ENCODE measurements at places on chromosomes 12 and 14.

- DNase-seq: no peak
Measured at GRCh38 chr14:53153702-53154112, 584 bp upstream of the DDHD1 start.

DNA sequence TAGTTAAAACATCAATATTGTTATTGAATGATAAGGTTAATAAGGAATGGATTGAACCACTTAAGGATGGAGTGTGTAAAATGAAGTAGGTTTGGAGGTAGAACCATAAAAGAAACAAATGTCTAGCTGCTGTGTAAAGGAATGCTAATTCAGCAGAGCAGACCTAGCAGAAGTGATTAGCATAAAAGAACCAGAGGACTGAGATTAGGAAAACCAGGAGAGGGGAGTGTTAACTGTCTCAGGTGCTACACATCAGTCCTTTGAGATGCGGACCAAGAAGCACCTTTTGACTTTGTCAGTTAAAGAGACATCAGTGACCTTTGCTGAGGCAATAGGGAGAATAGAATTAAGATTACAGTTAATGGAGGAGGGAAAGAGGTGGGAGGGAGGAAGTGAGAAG lies 84.5 kb downstream of the PLEKHA5 start:
- DNase-seq: no peak

- no peak for DNase-seq
Measured at GRCh38 chr12:103928682-103929045, 1.5 kb upstream of the HSP90B1 start.

GRCh38 chr14:63432228-63432627 lies 110.9 kb downstream of the PPP2R5E start:
- DNase-seq: no peak

GRCh38 chr12:108352591-108352990 lies 13.5 kb upstream of the CMKLR1 start:
- DNase-seq: no peak

DNA sequence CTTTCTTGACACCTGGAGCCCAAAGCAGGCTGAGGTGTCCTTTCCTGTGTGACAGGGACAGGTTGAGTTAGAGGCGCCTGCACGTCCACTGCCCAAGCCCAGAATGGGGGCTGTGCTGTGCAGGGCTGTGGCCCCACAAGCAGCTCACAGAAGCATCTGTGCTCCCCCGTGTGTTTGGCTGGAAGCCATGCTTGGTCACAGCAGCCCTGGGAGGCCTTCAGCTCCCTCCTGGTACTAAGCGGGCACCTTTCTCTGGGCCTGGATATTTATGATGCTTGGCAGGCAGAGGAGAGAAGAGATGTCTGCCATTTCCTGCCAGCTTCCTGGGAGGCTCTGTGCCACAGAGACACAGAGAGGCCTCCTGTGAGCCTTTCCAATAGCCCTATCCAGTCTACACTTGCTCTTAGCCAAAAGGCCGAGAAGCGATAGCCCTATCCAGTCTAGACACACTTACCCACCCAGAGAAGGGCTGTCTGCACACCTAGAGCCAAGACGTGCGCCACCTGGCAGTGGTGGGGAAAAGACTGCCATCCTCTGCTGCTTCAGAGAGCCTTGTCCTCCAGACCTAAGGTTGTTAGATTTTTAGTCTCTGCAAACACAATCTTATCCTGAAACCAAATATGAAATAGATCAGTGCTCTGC lies 117.4 kb downstream of the GCH1 start:
- no peak for DNase-seq

GRCh38 chr14:77641534-77642341 lies 25.3 kb upstream of the SPTLC2 start:
- DNase-seq: no peak

GRCh38 chr14:77025744-77026165 lies 2.8 kb downstream of the IRF2BPL start:
- no peak for DNase-seq

GRCh38 chr14:49089107-49089506 lies 497.1 kb downstream of the RPS29 start:
- no peak for DNase-seq

DNA sequence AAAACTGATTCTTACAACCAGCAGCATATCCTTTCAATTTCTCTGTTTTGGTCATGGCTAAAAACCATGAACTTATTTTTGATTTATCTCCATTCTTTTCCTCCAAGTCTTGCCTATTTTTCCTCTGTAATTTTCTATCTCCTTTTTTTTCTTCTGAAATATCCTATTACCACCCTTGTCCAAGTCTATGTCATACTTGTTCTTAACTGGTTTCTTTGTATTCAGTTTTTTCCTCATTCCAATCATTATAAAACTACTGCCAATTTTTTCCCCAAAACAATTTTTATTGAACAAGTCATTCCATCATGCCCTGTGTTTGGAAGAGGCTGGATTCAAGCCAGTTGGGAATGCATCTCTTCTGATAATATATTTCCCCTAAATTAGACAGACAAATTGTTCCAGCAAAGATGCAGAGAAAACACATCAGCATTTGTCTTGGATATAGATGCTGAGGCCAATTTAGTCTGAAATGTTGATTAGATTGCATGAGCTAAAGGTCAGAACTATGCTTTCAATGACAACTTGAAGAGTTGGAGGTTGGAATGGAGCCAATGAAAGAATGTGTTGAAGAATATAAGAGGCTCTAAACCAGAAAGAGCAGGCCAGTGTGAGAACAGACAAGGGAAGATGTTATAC lies 30.7 kb downstream of the OTOGL start:
- no peak for DNase-seq

- no peak for DNase-seq
Measured at GRCh38 chr14:94386085-94387031, 2.0 kb downstream of the SERPINA1 start.

DNA sequence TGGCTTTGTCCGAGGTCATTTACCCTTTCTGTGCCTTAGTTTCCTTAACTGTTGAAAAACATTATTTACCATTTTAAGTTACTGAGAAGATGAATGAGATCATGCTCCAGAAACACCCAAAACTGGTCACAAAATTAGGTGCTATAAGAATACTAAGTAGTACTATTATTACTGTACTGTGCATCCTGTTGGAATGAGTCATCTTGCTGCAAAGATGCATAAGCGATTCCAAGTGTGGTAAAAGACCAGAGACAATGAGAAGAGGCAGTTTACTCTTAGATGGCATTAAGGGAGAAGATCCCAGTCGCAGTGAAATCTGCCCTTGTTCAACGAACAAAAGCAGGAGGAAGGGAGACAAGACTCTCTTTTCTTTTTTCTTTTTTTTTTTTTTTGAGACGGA lies 4.2 kb upstream of the PLEKHA5 start:
- DNase-seq: no peak

GRCh38 chr14:99118046-99118721 lies 153.8 kb downstream of the BCL11B start:
- no peak for DNase-seq

- DNase-seq: peak; percentile 79
Measured at GRCh38 chr14:70685474-70686197, 43.9 kb downstream of the TTC9 start.

GRCh38 chr12:21992823-21993222 lies 51.6 kb upstream of the ABCC9 start:
- no peak for DNase-seq

GRCh38 chr12:66915306-66915904 lies 236.5 kb upstream of the GRIP1 start:
- DNase-seq: peak; percentile 6

DNA sequence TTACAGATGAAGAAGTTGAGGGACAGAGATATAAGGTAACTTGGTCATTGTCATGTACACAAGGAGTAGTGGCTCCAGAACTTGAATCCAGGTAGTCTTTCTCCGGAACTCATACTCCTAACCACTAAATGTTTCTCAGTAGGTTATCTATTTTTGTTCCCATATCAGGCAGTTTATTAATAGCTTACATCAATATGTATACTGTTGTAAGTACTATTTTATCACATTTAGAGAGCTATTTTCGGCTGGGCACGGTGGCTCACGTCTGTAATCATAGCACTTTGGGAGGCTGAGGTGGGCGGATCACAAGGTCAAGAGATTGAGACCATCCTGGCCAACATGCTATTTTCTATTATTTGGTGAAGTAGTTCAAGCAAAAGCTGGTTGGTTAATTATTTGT lies 415.6 kb upstream of the FBXO33 start:
- no peak for DNase-seq

DNA sequence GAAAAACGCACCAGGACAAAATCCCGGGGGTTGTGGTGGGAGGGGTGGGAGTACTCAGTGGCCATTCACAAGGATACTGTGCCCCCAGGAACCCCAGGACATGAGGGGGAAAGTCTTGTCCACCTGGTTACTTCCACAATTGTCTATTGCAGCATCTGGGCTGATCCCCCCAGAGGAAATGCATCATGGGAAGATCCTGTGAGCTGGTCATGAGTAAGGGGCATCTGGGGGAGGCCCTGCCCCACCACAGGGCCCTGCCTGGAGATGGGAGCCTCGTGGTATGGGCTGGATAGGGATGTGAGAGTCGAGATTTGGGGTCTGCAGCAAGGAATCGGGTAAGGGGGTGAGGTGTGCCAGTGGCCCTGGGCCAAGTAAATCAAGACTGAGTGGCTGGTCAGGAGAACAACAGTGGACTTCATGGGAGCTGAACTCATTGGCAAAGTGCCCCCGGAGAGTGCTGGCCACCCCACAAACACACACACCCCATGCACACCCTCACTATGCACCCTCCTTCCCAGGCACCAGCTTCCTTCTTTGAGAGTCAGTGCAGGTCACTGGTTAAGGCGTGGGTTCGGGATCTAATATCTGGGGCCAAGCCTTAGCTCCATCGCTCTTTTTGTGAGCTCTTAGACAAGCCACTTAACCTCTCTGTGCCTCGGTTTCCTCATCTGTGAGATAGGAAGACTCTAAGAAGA lies 3.0 kb upstream of the SERPINA1 start:
- no peak for DNase-seq

GRCh38 chr12:79016181-79016580 lies 151.6 kb downstream of the SYT1 start:
- DNase-seq: no peak

DNA sequence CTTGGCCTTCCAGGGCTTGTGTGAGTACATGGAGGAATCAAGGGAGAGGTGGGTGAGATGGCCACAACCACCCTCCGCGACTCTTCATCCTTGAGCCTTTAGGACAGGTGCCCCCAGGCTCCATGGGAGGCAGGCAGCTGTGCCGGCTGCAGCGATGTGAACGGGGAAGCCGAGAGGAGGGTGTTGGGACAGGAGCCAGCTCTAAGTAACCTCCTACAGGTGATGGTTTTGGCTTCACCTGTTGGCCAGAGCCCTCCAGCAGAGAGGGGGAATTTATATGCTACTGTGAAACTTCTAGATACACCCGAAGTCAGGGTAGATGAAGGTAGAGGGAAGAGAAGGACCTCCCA lies 132.2 kb upstream of the HIF1A start:
- no peak for DNase-seq

- no peak for DNase-seq
Measured at GRCh38 chr12:55698241-55698955, 9.3 kb downstream of the ITGA7 start.

- no peak for DNase-seq
Measured at GRCh38 chr12:102061096-102061559, 663 bp downstream of the WASHC3 start.

- DNase-seq: no peak
Measured at GRCh38 chr14:34347683-34348082, 114.4 kb downstream of the SPTSSA start.

DNA sequence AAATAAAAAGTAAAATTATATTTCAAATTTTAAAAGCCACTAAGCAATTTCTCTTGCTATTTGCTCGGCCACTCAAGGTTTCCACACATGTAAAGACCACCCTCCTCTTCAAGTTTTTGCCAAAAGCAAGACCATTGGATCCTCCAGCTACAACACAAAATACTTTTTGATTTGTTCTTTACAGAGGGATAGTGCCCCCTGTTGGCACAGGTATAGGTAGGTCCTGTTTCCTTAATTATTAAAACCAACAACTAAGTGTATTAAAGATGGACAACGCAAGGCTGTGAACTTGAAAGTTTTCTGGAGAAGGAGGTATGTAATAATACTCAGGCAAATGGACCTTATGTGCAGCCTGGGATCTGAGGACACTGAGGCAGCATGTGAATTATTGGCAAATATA lies 23.8 kb downstream of the ATP6V1D start:
- peak; percentile 20 for DNase-seq

GRCh38 chr12:124150168-124150567 lies 144.7 kb upstream of the RFLNA start:
- DNase-seq: peak; percentile 58

DNA sequence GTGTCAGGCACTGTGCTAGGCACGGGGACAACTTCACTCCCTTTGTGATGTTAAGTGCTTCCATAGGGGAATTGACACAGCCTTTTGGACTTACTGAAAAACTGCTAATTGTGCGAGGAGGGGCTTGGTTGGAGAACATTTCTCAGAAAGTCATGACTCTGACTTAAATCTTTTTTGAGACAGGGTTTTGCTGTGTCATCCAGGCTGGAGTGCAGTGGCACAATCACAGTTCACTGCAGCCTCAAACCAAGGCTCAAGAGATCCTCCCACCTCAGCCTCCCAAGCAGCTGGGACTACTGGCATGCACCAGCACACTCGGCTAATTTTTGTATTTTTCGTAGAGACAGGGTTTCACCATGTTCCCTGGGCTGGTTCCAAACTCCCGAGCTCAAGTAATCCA lies 10.2 kb upstream of the LTBP2 start:
- no peak for DNase-seq

DNA sequence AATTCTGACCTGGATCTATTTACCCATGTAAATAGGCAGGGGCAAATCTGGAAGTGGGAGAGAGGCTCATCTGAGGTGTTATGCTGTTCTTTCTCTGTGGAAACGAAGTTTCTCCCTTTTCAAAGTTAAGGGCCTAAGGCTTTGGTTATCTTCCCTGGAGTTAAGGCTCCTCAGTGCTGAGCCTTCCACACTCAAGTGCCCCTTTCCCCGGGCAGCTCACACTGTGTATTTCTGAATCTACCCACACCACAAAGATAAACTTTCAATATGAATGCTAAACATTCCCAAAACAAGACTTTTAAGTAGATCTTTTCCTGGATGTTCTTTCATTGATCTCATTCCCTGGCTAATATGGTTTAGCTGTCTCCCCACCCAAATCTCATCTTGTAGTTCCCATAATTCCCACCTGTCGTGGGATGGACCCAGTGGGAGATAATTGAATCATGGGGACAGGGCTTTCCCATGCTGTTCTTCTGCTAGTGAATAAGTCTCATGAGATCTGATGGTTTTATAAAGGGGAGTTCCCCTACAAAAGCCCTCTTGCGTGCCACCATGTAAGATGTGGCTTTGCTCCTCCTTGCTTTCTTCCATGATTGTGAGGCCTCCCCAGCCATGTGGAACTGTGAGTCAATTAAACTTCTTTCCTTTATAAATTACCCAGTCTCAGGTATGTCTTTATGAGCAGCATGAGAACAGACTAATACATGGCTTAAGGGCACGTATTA lies 251.1 kb downstream of the NAV3 start:
- DNase-seq: no peak

GRCh38 chr14:89190765-89191513 lies 226.1 kb downstream of the FOXN3 start:
- DNase-seq: no peak

Data from WERI-Rb-1 (cell line).